ENCODE measurements at places on chromosomes 1 and 21.

- DNase-seq: no peak
Observed at GRCh38 chr1:36367066-36367465, 18.7 kb downstream of the STK40 start.

GRCh38 chr1:24909388-24909898 is 20.6 kb downstream of the RUNX3 start:
- DNase-seq: no peak

DNA sequence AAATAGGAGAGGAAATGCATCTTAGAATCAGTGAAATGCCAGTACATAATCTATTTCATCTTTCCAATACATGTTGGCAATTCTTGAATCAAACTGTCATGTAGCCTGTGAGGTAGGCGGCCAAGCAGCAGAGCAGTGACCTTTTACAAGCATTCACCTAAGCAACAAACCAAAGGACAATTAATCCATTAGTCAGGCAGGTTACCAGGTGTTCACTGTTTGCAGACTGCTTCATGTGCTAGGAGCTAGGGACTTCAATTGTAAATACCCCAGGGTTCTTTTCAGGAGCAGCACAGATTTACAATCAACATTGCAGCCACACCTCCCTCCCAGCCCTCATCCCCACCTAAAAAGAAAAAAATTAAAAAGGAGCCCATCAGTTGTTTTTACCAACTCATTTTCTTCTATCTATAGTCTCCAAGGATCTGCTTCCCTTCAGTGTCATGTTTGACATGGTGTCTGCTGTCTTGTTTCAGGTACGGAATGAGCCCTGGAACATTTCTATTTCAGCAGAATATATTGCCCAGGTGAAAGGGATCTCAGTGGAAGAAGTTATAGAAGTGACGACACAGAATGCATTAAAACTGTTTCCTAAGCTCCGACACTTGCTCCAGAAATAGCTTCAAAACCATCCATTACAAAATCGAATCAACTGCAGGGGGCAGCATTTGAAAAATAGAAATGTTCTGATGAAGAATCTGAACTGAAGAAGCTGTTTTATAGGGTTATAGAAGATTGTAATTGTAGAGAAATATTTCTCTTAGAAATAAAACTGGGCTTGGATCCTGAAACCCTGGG is 23.0 kb downstream of the TATDN3 start:
- DNase-seq: no peak

GRCh38 chr21:21813289-21813688 is 815.1 kb downstream of the NCAM2 start:
- no peak for DNase-seq

DNA sequence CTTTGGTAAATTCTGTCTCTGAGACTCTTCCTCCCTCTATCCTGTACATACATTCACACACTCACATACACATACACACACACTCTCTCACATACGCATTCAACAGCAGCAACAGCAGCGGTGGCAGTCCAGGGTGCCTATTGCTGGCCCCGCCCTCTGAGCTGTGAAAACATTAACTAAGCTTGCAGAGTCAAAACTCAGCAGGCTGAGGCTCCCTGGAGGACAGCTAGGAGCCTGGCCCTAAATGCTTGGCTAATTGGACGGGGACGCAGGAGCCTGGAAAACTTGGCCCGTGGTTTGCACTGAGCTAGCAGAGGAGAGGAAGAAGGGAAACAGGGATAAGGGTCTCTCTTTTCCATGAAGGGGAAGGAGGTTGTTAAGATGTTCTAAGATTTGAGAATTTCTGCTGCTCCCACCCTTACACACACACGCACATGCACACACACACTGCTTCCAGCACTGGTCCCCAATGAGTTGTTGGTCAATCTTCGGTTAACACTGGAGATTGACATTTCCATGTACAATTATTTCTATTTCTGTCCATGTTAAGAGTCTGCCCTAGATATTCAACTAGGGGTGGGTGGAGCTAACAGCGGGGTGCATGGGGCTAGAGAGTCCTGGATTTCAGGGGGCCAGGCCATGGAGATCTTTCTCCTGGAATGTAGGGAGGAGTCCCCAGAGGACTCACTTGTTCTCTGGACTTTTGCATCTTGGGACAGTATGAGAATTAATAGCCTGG is 94.2 kb downstream of the PLXNA2 start:
- no peak for DNase-seq

DNA sequence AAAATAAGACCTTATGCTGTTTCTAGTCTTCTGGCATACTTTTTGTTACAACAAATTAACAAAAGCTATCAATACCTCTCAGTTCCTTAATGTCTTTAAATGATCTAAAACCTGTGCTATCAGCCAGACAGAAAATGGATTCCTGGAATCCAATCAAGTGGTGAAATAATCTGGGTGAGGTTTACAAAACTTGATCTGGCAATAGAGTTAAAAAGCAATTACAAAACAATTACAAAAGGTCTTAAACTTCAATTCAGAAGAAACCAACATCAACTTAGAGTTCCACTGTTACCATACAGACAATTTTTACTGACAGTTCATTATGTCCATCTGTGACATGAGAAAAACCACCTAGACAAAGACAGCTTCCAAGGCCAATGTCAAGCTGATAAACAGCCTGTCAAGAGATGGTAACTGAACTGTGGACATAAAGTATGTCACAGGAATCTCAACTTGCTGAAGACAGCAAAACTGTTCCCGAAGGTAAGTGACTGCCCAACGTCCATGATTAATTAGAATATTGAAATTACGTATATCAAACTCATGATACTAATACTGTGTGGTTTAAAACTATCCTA is 17.4 kb downstream of the ZZZ3 start:
- DNase-seq: no peak

GRCh38 chr1:203065986-203066385 is 19.8 kb downstream of the MYOG start:
- no peak for DNase-seq

GRCh38 chr1:205583461-205584130 is 48.2 kb downstream of the ELK4 start:
- DNase-seq: no peak

GRCh38 chr1:43801203-43801602 is 93.9 kb downstream of the ST3GAL3 start:
- DNase-seq: no peak

GRCh38 chr1:46747683-46748288 is 28.9 kb upstream of the EFCAB14 start:
- DNase-seq: no peak

DNA sequence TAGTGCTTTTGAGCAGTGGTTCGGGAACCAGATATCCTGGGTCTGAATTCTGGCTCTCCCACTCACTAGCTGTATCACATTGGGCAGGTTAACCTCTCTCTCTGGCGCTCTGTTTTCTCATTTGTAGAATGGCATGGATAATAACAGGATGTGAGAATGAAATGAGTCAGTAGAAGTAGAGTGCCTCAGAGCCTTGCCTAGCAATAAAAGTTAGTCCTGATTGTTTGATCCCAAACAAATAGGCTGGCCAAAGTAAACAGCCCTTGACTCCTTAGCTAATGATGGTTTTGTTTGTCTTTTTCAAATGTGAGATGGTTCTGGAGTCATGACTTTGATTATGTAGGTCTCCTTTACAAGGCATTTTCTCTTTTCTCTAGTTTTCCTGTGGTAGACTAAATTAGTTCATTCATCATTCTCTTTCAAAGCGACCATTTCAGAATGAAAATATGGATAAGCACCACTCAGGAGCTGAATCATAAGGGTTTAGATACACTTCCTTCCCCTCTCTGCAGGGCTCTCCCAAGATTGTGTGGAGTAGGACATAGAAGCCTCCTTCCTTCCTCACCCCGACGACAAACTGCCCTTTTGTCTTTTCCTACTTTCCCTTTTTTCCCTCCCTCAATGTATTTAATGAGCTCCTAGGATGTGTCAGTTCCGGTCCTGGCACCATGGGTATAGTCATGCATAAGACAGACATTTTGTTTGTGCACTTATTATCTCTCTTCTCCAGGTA is 23.1 kb downstream of the KIAA0040 start:
- DNase-seq: no peak

DNA sequence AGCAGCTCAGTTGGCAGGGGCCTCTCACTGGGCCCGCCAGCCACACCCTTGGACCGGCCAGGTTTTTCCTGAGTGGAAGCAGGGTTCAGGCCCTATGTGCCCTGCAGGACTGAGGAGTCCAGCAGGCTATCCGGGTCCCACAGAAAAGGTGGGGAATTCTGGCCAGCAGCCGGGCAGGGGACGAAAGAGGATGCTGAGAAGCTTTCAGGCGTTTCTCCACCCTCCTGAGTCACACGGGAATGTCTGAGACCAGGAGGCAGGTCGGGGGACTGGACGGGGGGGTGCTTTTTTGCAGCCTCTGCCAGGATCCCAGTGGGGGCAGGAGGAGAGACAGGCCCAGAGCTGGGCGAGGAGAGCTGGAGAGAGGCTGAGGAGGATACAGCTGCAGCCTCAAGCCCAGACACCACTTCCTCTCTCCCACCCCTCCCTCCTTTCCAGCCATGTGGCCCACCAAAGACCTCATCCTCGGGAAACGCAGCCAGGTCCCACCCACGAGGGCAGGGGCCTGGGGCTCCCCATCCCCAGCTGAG is 105.4 kb downstream of the SPSB1 start:
- DNase-seq: no peak

- DNase-seq: no peak
Observed at GRCh38 chr21:23743821-23744220, 1863.5 kb downstream of the MRPL39 start.

- DNase-seq: no peak
Observed at GRCh38 chr1:115796036-115796435, 27.5 kb upstream of the CASQ2 start.

DNA sequence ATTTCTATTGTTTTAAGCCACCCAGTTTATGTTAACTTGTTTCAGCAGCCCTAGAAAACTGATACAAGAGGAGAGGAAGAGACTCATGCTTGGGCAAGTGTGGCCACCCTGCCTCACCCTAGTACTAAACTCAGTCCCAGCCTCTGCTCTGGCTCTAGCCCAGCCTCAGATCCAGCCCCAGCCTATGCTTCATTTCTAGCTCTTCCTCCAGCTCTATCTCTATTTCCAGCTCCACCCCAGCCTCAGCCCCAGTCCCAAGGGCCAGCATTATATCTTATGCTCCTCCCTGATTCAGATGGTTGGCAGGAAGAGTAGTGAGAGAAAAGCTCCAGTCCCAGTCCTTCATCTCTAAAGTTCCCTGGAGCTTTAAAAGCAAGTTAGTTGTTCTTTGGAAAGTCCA is 535.5 kb downstream of the PTPRC start:
- DNase-seq: no peak

- no peak for DNase-seq
Observed at GRCh38 chr1:179807691-179808485, 64.8 kb downstream of the FAM163A start.

DNA sequence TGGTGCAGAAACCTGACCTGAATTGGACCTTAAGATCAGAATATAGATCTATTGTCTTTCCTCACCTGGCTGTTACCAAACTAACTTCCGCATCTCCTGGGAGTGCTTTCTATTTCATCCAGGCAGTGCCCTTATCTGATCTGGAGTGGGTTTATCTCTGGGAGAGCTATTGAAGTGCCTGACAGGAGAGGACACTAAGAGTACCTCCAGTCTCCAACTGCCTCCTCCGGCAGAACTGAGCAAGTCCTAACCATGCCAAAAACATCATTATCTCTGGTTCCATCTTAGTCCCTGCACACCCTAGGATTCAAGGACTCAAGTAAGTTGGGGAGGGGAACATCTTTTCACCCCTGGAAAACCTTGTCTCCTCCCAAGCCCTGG is 12.4 kb upstream of the KCNJ15 start:
- DNase-seq: no peak

GRCh38 chr21:29578306-29578705 is 279.6 kb downstream of the BACH1 start:
- no peak for DNase-seq

DNA sequence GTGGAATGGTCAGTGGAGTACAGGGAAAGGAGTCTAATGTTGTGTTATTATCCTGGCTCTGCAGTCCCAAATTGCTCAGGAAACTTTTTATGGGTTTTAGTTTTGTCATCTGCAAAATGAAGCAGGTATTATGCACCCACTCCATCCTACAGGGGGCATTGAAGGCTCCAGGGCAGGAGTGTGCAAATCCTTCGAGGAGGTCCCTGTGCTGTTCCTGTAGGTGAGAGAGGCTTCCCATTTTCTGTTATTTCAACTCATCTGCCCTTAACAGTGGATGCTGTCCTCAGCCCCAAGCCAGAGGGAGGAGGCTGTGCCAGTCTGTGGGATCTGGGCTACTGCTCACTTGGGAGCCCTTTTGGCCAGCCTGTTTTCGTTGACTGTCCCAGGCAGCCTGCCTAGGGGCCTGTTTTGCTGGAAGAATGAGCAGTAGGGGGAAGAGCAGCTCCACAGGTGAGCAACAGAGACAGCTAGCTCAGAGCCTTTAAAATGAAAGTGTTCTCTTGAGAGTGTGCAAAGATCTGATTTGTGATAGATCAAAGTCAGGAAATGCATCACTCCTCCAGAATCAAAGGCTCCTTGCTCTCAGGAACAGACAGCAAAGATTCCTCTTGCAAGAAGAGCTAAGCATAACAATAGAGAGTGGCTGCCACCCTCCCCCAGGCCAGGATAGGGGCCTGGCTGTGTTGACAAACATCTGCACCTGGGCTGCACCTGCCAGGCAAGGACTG is 317.6 kb upstream of the PROX1 start:
- no peak for DNase-seq

GRCh38 chr21:17454315-17455027 is 58.4 kb upstream of the CXADR start:
- peak; percentile 43 for DNase-seq

GRCh38 chr1:22471078-22471477 is 19.4 kb downstream of the ZBTB40 start:
- no peak for DNase-seq

DNA sequence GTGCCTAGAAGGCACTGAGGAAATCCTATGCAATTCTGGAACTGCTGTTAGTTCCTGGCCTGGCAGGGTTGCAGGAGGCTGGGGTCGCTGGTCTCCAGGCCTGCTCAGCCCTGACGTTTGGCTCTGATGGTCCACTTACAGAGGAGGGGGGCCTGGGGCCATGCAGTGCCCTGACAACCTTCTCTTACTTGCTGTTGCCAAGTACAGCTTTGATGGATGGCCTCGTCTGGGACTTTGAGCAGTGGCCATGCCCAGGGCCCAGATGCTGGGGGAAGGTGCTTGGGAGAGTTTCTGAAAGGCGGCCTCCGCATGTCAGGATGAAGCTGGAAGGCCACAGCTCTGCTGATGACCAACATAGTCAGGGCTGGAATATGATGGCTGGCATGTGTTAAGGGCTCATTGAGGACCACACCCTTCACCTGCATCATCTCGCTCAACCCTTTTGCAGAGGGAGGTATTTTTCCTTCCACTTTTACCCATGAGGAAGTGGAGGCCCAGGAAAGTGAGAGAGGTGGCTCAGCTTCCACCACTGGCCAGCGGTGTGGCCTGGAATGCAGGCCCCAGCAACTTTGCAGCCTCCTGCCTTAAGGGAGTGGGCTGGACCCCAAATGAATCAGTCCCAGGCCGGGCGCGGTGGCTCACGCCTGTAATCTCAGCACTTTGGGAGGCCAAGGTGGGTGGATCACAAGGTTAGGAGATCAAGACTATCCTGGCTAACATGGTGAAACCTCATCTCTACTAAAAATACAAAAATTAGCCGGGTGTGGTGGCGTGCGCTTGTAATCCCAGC is 34.7 kb upstream of the LRRC3 start:
- DNase-seq: no peak

GRCh38 chr1:109785446-109786111 is 21.9 kb upstream of the EPS8L3 start:
- DNase-seq: no peak

All from activated CD8-positive, alpha-beta memory T cell treated with anti-CD3 and anti-CD28 coated beads for 48 hours (primary cell).